Posterior cingulate gyrus (tissue), 11 donors: ENCODE measurements at places on chromosomes 4 and X.

GRCh38 chr4:181933471-181933870 lies 309.7 kb upstream of the TENM3 start:
- no peak for DNase-seq

DNA sequence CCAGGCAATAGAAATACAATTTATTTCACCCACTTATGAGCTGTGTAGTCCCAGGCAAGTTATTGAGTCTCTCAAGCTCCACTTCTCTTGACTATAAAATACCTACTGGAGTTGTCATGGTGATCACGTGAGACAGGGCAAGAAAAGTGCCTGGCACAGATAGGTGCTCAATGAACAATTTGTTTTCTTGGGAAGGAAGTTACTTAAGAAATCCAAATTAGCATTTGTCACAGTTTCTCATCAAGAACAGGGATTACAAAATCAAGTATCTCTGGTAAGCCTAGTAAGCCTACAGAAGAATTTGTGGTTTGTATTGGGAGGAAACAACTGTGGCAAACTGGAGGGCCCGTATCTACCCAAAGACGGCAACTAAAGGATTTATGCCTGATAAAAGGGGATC lies 37.5 kb upstream of the RASGEF1B start:
- no peak for DNase-seq

- DNase-seq: no peak
Measured at GRCh38 chrX:68660746-68661145, 13.3 kb downstream of the STARD8 start.

DNA sequence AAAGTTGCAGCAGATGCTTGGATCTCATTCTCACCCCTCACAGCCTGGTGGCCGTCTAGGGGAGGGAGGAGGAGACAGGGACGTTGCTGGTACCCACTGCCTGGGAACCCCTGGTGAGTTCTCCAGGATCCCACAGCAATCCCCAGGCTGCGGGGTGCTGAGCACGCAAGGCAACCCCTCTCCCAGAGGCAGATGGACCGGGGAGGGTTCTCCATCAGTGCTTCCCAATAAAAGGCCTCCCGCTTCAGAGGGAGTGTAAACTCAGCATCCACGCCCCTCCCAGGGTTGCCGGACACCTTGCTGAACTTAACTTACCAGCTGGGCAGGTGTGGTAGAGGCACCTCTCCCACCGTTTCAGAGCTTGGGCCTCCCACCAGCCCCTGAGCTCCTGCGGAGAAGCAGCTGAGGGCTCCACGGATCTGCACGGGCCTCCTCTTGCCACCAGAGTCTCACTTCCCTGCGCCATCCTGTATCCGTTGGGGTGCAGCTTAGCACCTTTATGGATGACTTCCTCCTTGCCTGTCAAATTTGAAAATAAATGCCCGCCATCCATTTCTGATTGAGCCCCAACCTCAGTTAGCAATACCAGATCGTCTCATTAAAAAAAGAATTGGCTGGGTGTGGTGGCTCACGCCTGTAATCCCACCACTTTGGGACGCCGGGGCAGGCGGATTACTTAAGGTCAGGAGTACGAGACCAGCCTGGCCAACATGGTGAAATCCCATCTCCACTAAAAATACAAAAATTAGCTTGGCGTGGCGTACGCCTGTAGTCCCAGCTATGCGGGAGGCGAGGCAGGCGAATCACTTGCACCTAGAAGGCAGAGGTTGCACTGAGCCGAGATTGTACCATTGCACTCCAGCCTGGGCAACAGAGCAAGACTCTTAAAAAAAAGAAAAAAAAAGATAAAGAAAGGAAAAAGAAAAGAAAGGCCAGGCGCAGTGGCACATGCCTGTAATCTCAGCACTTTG lies 14.8 kb upstream of the TBC1D14 start:
- no peak for DNase-seq

GRCh38 chr4:121582296-121582695 lies 114.5 kb downstream of the ANXA5 start:
- no peak for DNase-seq

DNA sequence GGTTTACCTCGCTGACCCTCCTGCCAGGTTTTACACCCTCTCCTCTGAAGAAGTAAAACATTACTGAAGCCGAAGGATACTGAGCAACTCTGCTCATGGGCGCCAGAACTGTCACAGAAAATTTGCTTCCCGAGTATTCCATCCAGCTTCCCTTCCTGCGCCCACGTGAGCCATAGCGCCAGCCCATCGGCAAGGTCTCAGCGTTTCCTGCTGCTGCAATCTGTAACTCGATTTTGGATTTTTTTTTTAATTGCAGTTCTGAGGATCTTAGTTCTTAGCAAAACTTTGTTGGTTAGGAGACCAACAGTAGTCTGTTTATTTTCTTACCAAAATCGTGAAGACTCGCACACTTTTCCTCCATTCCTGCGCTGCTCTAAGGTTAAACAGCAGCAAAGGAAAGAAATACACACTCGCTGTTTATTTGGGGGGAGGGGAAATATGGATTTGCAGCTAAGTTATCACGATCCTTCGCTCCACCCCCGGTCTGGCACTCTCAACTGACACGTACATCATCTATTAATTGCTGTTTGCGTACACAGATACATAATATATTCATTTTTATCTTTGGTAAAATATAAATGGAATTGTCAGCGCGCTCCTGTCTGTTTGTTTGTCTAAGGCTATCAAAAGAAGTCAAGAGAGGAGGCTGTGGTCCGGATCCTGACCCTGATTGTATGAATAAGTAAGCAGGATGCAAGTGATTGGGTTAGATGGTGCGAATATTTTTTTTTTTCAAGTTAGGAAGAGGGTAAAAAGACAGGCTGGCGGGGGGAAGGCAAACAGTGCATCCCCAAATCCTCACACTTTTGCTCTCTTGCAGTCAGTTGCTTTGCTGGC lies at the start of gene TLL1:
Gene TLL1 (plus strand): TSS at position 777 of the 837 bp plus-strand sequence. CDS start 668 bp downstream, outside the sequence.
- peak; percentile 90 for DNase-seq

DNA sequence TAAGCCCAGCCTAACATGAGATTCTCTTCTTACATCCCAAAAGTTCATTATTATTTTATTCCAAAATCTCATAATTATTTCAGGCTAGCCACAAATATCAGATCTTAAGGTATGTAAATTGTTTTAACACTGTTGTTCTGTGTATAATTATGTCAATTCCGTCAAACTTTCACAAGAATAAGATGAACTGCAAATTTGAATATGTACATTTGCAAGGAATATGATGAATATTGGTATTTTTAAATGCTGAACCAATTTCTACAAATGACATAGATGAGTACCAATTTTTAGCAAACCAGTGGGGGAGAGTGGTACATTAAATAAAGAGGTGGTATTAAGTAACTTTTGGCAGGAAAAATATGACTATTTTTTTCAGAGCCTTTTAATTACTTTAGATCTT lies 282.3 kb upstream of the MAD2L1 start:
- DNase-seq: no peak

- no peak for DNase-seq
Measured at GRCh38 chr4:69066945-69067344, 29.3 kb upstream of the UGT2B7 start.

GRCh38 chr4:72779241-72779640 lies 210.2 kb upstream of the ADAMTS3 start:
- no peak for DNase-seq

DNA sequence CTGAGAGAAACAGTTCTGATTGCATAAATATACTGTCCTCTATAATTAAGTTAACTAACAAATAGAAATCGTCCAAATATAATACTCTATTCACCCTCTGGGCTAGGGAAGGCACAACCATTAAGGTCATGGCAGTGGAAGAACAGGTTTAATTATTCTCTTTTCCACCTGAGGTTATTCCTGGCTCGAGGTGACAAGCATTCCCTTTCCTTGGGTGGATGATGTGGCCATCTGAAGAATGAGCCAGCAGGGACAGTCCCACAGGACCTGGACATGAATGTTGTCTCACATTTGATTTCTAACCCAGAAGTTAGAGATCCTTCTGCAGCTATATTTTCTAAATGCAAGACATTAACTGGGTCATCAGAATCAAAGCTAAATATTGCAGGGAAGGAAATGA lies 5.5 kb downstream of the IBSP start:
- no peak for DNase-seq

GRCh38 chrX:46637938-46638337 lies 64.4 kb downstream of the CHST7 start:
- no peak for DNase-seq

- no peak for DNase-seq
Measured at GRCh38 chr4:84647312-84647884, 64.5 kb downstream of the CDS1 start.

- no peak for DNase-seq
Measured at GRCh38 chr4:14196131-14196530, 568.6 kb upstream of the BOD1L1 start.

DNA sequence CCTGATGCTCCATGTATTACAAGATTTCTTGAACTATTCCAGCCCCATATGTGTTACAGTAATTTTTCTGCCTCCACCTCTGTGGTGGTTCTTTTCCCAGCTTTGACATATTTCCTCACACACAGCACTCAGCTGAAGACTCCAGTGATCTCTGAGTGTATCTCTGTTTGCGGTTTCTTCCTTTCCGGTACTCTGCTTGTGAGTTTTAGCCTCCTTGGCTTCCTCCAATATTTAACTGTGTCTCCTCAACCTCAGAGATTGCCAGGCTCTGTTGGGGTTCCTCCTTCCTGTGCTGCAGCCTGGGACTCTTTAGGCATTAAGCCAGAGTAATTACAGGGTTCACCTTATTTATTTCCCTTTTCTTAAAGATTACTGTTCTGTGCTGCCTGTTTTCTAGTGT lies 73.2 kb downstream of the NFKB1 start:
- no peak for DNase-seq

GRCh38 chr4:168574581-168575295 lies 77.9 kb downstream of the PALLD start:
- DNase-seq: no peak

GRCh38 chr4:13597604-13598003 lies 29.9 kb downstream of the BOD1L1 start:
- DNase-seq: no peak

DNA sequence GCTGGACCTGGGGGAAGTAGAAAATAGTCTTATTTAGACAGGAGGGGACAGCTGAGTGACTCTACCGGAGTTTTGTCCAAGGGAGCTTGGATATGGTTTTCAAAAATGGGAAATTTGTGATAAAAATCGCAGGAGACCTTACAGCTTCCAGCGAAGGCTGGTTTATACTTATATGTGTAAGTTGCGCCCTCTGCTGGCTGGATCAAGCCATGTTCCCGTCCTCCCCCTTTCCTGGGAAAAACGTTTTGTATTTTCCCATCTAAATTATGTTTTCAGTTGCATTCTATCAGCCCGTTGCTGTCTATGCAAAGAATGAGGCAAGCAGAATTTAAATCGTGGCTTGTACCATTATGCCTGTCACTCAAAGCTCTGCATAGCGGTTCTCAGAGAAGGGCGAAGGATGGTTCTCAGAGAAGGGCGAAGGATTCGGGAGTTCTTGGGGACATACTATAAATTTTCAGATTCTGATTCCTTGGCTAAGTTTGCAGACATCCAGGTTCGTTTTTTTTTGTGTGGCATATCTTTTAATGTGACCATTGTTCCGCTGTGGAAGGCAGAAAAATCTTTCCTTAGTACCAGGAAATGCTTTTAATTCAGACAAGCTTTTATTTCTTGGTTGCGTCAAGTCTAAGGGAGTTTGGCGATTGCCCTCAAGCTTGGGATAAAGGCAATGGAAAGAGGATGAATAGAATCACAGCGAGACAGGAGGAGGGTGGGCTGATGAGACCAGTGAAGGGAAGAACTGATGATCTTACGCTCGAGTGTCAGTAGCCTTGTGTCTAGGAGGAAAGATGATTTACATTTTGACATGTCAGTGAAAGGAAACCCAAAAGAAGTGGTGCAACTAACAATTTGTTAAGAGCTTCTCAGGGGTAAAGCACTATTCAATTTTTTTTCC lies 128.5 kb upstream of the ARX start:
- peak; percentile 88 for DNase-seq

GRCh38 chrX:1743105-1743504 lies 128.2 kb downstream of the ASMT start:
- no peak for DNase-seq

DNA sequence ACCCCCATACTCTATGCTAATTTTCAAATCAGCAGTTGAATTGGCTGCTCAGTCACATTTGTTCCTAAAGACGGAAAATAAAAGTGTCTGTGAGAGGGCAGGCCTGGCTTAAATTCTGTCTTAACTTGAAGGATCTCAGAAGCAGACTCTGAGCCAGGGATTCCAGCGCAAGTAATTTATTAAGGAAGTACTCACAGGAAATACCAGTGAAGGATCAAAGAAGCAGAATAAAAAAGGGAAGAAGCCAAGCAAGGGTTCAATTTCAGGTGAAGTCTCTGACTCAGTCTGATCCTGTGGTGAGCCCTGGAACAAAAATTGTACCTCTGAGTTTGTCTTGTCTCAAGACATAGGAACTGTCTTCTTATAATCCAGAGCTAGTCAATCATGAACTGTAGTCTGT lies 52.2 kb downstream of the IL1RAPL1 start:
- DNase-seq: no peak

DNA sequence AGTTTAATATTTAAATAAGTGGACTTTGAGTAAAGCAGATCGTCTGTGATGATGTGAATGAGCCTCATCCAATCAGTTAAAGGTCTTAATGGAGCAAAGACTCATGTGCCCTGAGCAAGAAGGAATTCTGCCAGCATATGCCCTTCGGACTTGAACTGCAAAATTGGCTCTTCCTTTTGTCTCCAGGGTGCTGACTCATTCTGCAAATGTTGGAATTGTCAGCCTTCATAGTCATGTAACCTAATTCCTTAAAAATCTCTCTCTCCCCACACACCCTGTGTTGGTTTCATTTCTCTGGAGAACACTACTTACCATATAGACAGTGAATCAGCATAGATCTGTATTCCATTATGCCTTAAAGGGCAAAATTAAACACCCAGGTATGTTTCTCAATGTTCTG lies 609.8 kb upstream of the GALNTL6 start:
- no peak for DNase-seq

DNA sequence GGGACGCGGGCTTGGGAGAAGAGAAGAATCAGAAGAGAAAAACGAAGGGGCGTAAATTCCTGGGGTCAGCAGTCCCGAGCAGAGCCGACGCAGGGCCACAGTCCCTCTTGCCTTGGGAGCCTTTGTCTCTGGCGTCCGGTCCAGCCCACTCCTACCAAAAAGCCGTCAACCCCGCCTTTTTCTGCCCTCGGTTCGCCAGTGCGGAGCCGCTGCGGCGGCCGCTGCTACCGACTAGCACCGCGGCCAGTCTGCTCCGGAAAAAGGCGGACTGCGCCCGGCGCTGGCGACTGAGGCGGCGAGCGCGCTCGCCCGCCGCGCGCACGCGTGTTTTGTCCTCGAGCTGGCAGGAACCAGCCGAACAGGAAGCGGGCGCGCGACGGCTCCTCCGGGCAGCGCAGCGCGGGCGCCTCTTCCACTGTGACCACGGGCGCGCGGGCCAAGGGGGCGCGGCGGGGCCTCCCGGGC lies 502 bp downstream of the HNRNPDL start:
- DNase-seq: no peak

- no peak for DNase-seq
Measured at GRCh38 chrX:3263681-3264126, 82.7 kb downstream of the MXRA5 start.
